Right renal cortex interstitium (tissue), 3 donors: ENCODE measurements at places on chromosomes 2 and 18. TPM values are rescaled to one million over a fixed set of nuclear protein-coding genes. Genes with fewer than 3 reads are reported as not detected.

GRCh38 chr2:86675104-86675503 lies 45.0 kb upstream of the RMND5A start:
- DNase-seq: no peak

Gene ASTL
- polyA plus RNA-seq: not detected

Gene MTERF4
- polyA plus RNA-seq: 61.5 TPM

DNA sequence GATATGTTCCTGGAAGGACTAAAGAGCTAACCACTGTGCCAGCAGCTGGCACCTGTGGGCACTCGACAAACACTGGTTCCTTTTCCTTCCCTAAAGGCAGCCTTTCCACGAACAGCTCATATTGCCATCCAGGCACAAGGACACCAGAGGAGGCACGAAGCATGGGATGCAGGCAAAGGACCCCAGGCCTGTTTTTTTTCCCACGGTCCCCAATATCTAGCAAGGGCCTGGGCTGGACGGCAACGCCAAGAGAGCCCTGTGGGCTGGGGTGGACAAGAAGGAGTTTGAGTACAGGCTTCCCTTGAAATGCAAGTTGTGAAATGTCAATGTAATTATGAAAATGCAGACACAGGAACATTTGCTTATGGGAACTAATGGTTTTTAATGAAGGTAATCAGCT lies 135.9 kb downstream of the CYP26B1 start:
- DNase-seq: no peak

DNA sequence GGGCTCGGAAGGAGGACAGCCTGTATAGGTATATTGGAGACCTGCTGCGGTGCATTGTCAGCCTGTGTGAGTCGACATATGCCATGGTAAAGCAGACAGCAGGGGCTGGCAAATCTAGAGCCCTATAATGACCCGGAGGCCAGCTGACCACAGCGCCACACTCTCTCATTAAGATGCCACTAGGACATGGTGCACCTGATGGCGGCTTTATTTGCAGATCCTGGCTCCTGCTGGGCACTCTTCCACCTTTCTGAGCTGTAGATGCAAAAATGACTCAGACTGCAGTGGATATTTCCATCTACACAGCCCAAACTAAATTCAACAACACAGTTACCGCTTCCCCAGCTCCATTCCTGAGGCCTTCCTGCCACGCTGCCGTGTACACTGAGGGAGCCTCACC lies 389.9 kb downstream of the TNS1 start:
- no peak for DNase-seq

Gene WDR12
- 135 TPM for polyA plus RNA-seq

DNA sequence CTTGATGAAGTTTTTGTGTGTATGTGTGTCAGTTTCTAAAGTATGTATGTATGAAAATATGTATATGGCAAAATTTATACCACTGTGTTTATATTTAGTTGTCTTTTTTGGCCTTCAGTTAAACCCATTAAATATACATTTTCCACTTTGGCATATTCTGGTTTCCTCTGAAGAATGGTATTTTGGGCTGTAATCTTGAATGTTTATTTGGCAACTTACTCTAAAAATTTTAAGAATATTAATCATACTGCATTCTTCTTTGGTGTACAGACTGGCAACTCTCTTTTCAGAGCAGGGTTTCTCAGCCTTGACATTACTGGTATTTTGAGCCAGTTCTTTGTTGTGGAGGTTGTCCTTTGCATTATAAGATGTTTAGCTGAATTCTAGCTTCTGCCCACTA lies 27.9 kb upstream of the CCBE1 start:
- no peak for DNase-seq

Gene UGT1A1
- polyA plus RNA-seq: 0.18 TPM

GRCh38 chr2:27164960-27165763 lies 16.4 kb downstream of the TCF23 start:
- no peak for DNase-seq

DNA sequence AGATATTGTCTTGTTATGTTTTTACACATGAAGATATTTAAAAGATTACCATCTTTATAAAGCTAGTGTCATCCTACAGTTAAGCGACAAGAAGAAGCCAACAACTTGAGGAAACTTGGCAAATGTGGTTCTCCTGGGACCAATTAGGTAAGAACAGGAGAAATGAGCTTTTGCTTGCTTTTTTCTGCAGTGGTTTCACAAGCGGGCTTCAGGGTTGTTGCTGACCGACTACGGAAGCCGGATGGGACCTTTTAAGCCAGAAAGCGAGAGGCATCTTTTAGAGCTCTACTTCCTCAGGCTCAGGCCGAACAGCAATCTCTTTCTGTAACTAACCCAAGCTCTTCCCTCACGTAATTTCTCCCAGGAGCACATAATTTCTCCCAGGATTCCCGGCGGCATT lies 256.5 kb downstream of the CNTNAP5 start:
- DNase-seq: no peak

Gene TCF23
- 0.93 TPM for polyA plus RNA-seq

GRCh38 chr18:10291568-10291981 lies 162.9 kb upstream of the APCDD1 start:
- DNase-seq: no peak

Gene FKBP1B
- polyA plus RNA-seq: 12.8 TPM

DNA sequence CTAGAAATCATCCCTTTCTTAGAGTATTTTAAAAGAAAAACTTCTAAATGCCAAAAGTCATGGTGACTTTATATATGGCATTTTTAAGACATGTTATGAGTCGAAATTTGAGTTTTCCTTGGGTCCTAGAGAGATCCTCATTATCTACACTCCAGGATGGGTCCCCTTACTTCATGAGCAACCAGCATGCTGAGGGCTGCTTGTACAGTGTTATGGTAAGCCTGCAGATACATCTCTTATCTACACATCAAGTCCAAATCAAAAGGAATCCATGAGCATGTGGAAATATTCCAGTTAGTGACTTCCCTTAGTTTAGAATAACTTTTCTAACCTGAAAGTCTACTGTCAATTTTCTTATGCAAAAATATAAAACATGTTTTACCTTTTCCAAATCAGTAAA lies 58.7 kb downstream of the SLC66A3 start:
- no peak for DNase-seq

- DNase-seq: no peak
These were observed 12.3 kb upstream of the PLEK start for GRCh38 chr2:68352651-68353391.
